AML-193 (cell line): ENCODE measurements at places on chromosomes 12 and 14.

- DNase-seq: no peak
Observed at GRCh38 chr12:115245020-115245419, 561.0 kb upstream of the TBX3 start.

- peak; percentile 21 for DNase-seq
Observed at GRCh38 chr12:12983420-12984035, 16.5 kb downstream of the HEBP1 start.

DNA sequence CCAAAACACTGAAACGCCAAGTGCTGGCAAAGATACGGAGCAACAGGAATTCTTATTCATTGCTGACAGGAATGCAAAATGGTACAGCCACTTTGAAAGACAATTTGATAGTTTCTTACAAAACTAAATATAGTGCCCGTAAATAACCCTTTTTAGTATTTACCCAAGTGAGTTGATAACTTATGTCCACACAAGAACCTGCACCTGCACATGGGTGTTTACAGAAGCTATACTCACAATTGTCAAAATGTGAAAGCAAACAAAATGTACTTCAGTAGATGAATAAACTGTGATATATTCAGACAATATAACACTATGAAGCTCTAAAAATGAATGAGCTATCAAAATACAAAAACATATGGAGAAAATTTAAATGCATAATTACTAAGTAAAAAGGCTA, 86.6 kb downstream of the ATXN7L3B start:
- DNase-seq: no peak

DNA sequence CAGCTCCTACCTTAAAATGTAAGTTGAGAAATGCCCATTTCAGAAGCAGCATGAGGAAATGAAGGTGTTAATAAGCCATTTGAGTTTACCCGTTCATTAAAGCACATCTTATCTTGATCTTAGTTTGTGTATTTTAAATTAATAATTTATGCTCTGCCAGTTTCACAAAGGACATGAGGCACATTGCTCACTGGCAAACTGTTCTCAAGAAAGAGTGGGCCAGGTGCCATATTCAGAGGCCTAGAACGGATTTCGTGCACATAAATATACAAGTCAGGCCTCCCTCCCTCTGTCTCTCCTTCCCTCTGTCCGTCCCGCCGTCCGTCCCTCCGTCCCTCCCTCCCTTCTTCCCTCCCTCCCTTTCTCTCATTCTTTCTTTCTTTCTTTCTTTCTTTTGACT, 29.5 kb downstream of the CPM start:
- no peak for DNase-seq

DNA sequence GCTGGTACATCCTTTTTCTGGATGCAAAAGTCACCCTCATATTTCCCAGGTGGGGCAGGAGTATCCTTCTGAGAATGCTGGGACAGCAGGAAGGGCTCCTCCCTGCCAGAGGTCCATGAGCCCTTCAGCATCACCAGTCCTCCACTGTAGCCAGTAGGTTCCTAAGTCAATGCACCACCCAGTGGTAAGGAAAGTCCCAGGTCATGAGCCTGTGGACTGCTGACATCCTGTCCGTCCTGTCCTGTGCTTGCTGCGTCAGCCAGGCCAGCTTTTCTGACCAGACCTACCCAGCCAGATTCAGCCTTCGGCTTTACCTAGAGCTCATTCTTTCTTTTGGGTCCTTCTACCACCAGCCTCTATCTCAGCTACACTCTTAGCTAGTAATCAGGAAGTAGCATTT, 23.0 kb upstream of the ACTN1 start:
- peak; percentile 5 for DNase-seq

DNA sequence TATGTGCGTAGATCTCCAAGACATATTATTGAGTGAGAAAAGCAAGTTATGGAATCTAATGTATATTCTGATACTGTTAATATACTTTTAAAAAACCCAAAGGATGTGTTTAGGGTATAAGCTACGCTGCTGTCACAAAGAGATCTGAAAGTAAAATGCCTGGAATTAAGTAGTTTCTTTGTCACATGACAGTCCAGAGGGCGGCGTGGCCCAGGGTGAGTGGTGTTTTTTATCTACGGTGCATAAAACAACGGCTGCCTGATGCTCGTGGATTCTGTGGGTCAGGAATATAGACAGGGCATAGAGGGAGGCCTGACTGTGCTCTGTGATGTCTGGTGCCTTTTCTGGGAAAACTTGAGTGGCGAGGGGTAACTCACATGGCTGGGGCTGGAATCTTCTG, 21.3 kb downstream of the TMEM120B start:
- DNase-seq: no peak

DNA sequence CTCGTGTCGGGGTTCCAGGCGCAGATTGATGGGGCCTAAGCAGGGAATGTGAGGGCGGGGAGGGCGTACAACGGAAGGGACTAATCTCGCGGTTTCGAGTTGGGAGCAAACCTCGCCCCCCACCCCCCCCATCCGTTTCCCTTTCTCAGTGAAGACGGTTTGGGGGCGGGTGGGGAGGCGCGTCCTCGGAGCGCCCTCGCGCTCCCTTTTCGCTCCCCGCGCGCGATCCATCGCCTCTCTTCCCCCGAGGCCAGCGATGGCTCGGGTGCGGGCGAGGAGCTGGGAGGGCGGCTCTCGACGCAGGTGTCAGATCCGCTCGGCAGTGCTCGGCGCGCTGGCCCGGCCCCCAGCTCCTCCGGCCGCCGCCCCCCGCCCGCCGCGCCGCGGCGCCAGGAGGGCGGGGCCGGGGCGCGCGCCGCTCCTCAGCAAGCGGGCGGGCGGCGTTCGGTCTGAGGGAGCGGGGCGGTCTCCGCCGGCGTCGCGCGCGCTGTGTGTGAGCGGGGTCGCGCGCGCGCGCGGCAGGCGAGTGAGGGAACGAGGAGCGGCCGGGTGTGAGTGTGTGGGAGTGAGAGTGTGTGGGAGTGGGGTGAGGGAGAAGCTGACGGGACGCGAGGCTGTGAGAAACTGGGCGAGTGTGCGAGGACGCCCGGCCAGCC, at the start of gene RIMKLB:
Gene RIMKLB (plus strand): TSS at position 516 of the 656 bp plus-strand sequence. CDS start 15,876 bp downstream, outside the sequence.
- peak; percentile 57 for DNase-seq
